ENCODE measurements at places on chromosomes 2 and 18.

DNA sequence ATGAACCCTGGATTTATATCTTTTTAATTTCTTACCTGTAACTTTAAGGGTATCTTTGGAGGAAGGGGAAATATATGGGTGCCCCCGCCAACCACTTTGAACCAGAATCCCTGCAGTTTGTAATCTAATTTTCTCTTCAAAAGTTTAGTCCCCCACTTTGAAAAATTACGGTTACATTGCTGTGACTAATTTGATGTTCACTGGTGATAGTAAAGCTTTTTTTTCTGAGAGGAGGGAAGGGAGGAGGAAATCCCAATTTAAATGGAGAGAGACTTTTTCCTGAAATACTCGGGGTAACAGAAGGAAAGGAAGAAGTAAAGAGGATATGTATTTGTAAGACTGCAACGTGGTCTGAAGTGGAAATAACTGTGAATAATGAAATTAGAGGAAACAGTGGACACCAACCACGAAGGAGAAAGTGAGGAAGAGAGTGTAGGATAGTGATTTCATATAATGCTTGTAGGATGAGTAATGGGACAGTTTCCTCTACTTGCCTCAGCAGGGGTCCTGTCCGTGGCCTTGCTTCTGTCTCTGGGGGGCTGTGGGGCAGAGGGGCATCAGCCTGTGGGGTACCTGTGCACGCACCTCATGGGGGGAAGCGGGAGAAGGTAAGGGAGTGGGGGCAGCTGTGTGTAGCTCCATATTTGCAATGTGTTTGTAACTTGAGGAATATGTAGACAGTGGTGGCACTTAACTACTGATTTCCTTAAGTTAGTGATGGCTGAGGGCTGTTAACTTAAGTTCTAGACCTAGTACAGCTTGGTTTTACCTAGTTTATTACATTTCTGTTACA, 161.1 kb downstream of the LTBP1 start:
- no peak for DNase-seq

GRCh38 chr18:8705961-8706790, 820 bp downstream of the MTCL1 start:
- DNase-seq: peak; percentile 21

DNA sequence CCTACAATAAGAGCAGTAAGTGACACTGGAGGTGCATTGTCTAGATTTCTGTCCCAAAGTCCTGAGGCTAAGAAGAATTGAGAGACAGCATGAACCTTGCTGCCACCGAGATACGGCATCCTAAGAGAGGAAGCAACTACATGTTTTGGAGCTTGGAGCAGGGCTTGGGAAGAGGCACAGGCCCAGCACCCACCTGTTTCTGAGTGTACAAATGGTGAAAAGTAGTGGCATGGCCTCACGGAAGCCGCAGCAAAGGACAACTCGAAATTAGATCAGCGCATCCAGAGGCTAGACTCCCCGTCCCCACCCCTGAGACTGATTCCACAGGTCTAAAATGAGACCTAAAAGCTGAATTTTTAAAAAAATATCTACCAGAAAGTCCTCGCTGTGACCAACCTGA, 127.5 kb downstream of the PTGR3 start:
- no peak for DNase-seq

DNA sequence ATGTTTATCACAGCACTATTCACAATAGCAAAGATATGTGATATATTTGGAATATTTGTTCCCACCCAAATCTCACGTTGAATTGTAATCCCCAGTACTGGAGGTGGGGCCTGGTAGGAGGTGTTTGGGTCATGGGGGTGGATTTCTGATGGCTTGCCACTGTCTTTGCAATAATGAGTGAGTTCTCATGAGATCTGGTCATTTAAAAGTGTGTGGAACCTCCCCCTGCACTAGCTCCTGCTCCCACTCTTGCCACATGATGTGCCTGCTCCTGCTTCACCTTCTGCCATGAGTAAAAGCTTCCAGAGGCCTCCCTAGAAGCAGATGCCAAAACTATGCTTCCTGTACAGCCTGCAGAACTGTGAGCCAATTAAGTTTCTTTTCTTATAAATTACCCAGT, 72.2 kb upstream of the DYNC1I2 start:
- DNase-seq: no peak

GRCh38 chr2:100224988-100225710, 82.8 kb upstream of the AFF3 start:
- DNase-seq: no peak

DNA sequence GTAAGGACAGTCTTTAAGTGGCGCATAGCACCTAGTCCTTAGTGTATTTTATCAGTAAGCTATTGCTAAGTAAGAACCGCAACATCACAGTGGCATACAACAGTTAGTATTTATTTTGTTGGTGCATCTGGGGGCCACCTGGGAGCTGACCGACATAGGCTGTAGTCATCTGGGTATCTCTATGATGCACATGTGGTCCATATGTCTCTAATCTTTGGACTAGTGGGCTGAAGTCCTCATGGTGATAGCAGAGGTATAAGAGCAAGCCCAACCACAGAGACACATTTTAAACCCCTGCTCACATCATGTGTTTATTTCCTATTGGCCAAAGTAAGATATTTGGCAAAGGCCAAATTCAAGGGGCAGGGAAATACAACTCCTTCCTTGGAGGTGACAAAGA, 2.9 kb downstream of the CAMKMT start:
- no peak for DNase-seq
